NAMALWA (cell line): ENCODE measurements at places on chromosomes 2 and 18.

GRCh38 chr18:45456090-45457021, 158.9 kb upstream of the SLC14A2 start:
- peak; percentile 26 for DNase-seq

GRCh38 chr2:203984-204383, 59.8 kb downstream of the SH3YL1 start:
- DNase-seq = no peak

GRCh38 chr18:35182151-35182550, 58.7 kb upstream of the ZNF397 start:
- no peak for DNase-seq

- DNase-seq = no peak
Observed at GRCh38 chr2:66125951-66126350, 309.0 kb upstream of the MEIS1 start.

- DNase-seq = no peak
Observed at GRCh38 chr2:186755066-186755465, 61.2 kb downstream of the FAM171B start.

DNA sequence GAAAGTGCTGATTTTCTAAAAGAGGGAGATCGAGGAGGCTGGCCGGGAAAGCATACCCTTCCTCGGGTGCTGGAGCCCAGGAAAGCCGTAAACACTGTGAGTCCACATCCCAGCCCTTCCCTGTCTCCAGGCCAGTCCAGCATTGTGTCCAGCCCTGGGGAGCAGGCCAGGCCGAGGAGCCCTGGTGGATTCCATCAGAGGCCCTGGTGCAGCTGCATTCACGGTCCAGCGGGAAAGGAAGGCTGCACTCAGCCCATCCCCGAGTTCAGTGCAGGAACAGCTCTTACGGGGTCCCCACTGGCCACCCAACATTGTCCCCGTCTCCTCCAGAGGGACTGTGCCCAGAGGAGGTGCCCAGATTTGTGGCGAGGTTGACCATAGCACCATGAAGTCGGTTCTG, 218.6 kb downstream of the KLHL29 start:
- DNase-seq = no peak

DNA sequence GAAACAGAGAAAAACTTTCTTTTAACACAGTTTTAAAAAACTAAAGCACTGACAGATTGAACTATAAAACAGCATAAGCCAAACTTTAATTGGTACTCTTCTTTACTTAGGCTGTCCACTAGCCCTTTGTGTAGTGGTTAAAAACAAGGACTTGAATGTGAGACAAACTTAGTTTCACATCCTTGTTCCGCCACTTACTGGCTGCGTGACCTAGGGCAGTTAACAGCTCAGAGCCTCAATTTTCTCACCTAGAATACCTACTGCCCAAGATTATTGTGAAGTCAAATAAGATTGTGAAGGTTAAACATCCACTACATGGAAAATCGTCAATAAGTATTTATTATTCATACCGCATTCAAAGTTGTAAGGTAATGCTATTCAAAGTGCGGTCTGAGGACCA, 2.0 kb downstream of the WDR35 start:
- peak; percentile 63 for DNase-seq

- DNase-seq = no peak
Observed at GRCh38 chr18:67977067-67977616, 460.6 kb upstream of the DSEL start.

DNA sequence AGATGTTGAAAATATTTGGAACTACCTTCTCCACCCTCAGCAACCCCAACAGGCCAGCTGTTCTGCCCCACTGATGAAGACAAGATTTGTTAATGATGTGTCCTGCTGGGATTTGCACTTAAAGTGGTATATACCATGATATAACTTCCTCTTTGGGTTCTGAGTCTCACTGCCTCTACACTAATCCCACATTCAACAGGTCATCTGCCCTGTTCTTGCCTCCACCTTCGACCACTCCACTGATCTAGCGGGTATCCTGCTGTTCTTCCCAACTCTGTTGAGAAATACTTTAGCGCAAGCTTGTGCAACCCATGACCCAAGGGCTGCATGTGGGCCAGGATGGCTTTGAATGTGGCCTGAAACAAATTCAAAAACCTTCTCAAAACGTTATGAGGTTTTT, 72.7 kb downstream of the LRP1B start:
- DNase-seq = no peak

GRCh38 chr2:54845514-54845913, 122.1 kb downstream of the EML6 start:
- peak; percentile 11 for DNase-seq

- no peak for DNase-seq
Observed at GRCh38 chr2:86477349-86477748, 36.2 kb downstream of the KDM3A start.

DNA sequence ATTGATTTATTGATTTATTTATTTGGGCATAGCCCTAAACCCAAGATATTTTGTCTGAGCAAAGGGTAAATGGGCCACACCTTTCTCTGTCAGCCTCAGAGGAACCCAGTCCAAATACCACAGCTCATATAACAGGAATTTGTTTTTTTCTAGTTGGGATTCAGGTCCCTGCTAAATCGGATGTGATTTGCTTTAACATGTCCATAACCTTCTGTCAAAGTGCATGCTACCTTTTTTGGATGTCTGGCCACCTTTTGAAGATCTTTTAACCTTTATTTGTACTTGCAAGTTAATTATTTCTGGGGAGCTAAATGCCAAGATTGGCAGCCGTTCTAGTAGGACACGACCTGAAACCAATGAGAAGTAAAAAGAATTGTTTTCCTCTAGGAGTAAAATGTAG, 303.2 kb upstream of the UBE2E3 start:
- DNase-seq = no peak

- no peak for DNase-seq
Observed at GRCh38 chr18:50842846-50843245, 23.0 kb upstream of the MRO start.

DNA sequence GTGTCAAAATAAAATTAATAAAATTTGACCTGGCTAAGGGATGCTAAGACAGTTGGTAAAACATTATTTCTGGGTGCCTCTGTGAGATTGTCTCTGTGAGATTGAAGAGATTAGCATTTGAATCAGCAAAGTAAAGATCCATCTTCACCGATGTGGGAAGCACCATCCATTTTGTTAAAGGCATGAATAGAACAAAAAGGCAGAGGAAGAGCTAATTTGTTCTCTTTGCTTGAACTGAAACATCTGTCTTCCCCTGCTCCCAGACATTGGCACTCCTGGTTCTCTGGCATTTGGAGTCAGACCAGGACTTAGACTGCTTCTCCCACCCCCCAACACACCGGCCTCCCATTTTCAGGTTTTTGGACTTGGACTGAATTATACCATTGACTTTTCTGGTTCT, 603.8 kb upstream of the LINC00305 start:
- no peak for DNase-seq

DNA sequence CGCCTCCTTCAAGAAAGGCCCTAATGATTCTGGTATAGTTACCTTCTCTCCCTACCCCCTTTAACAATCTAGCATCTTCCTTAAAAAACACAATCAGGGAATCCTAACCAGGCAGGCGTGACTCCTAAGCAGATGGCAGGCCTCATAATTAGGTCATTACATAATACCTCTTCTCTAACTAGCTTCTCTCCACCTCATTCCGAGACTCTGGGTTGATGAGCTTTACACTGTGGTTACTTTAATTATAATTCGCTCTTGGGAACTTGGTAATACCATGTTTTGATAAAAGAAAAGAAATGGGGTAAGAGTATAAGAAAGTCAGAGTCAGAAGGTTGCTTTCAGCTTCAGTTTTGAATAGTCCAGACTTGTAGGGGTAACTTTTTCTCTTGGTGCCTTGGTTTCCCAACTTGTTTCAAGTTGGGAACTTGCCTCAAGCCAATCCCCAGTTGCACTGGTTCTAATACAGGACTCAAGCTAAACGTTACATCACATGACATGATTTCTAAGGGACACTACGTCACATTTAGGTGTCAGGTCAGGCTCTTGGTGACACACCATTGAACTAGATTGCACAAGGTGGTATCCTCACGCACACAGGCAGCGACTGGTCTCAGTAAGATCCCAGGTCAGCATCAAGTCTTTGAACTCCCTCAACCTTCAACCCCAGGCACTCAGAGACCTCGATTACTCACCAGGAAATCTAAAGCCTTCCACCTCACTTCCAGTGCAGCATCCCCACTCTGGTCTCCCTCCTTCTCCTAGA, 59.2 kb downstream of the AAK1 start:
- DNase-seq = no peak

- DNase-seq = no peak
Observed at GRCh38 chr2:209687323-209687969, 84.2 kb upstream of the UNC80 start.

DNA sequence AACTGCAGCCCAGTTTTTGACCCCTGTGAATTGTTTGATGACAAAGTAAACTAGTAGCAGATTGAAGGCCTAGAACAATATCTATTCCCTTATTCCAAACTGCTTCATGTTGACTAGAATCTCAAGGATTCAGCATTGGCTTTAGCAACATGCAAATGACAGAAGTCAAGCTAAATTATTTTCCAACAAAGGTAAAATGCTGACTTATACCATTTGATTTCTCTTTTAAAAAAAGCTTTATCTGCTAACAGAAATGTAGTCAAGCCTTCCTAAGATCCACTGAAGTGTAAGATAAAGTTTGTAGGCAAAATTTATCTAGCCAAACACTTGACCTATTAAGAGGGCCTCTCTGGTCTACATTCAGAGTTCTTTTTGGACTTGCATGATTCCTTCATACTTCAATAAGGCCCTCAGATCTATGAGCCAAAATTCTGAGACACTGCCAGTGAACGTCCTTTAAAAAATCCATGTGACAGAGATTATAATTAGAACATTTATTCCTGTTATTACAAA, 9.5 kb upstream of the CYBRD1 start:
- no peak for DNase-seq

DNA sequence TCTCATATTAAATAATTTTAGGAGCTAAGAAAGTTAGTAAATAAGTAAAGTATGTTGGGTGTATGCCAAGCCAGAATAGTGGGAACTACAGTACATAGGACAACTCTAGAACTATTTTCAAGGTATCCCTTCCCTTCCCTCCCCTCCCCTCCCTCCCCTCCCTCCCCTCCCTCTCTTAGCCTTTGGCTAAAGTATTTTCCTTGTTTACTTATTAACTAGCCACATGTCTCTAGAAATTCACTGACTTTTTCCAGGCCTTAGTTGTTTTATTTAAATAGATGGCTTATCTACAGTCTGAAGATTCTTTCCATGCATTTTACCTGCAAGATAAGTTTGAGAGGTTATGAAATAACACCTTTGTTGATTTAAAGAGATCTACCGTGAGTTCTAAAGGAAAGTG, 402.1 kb downstream of the PARD3B start:
- no peak for DNase-seq

DNA sequence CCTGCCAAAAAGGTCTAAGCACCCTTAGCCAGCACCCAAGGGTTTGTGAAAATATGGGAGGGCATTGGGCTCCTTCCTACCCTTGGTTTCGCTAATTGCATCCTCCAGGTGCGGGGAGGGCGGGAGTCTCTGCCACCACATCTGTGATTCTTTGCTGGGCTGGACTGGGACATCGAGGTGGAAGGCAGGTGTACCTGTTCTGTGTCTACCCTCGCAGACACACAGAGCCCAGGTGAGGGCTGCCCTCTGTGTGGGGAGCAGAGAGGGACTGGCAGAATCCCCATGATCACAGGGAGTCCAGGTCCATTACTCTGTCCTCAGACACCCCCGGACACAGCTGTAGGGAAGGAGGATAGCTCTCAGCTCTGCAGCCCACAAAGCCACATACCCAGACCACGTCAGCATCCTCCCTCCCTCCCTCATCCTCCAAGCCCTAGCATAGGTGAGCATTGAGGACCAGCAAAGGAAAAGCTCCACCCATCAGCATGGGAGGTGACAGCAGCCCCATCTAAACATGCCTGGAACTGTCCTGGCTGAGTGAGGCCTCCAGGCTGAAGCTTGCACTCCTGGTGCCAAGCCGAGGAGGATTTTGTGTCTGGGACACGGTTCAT, 49.8 kb downstream of the PLB1 start:
- DNase-seq = no peak
